ENCODE measurements at places on chromosomes 7 and 10.
A peak's percentile ranks its signal among the peaks of the same experiment; 100 is the strongest.

DNA sequence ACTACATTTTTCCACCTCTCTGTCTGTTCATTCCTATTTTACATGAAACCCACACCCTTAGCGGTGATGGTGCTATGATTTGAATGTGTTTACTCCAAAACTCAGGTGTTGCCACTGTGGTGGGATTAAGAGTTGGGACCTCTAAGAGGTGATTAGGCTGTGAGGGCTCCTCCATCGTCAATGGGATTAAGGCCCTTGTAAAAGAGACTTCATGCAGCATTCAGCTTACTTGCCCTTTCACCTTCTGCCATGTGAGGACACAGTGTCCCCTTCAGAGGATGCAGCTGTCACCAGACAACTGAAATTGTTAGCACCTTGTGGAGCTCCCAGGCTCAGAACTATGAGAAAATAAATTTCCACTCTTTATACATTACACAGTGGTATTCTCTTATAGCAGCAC, 182.2 kb downstream of the NOC3L start:
- no peak for DNase-seq

DNA sequence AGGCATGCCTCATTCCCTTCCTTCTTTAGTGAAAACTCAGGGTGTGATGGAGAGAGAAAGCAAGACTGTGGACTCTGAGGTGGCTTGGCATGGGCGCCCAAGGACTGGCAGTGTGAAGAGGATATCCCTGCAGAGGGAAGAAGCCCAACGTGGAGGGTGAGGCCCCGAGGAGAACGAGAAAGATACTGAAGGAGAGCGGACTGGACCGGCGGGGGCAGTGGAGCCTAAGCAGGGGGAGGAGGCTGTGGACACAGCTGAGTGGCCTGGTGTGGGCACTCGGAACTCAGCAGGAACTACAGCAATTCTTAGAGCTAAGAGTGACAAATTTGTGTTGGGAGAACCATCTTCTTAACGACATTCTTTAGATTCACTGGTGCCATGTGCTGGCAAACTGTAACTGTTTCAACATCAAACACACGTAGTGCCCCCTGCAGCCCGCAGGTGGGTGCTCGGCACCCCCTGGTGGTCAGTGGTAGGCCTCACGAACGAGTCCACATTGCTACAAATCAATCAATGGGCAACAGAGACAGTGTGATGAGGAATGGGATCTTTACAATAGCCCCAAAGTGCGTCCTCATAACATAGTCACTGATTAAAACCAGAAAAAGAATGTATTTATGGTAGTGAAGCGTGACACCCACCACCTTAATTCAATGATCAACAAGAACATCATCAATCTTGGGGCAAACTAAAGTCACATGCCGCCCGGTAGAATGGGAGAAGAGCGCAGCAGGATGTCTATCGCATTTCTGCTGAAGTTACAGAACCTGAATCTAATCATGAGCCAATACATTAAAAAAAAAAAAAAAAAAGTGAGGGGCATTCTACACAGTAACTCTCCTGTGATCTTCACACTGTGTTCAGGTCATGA, 2.0 kb upstream of the SFTPA1 start:
- DNase-seq = peak; percentile 59

DNA sequence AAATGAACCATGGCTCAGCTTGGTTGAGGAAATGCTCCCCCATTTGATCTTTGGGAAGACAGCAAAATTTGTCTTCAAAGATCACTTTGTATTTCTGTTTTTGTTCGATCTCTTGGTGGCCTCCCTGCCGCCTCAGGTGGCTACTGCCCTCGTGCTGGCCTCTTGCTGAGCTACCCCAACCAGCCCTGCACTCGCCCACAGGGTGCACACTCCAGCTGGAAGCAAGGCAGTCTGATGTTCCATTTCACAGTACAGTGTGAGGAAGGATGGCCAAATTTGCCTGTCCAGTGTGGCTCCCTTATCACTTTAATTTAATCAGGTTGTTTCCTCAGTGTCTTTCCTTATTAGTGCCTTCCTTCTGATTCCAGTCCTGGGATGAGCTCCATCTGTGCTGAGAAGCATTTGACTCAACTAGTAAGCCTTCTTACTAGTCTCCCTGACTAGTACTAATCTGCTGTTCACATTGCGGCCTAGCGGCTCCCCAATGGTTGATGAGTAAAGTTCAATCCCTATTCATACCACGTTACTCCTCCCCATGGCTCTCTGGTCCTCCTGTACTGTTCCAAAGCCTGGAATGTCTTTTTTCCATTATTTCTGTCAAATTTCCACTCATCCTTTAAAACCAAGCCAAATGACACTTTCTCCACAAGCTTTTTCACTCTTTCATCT, 8.2 kb downstream of the MYOF start:
- no peak for DNase-seq

- DNase-seq = no peak
These were observed 3.9 kb upstream of the ITGB1 start for GRCh38 chr10:32961895-32962369.

DNA sequence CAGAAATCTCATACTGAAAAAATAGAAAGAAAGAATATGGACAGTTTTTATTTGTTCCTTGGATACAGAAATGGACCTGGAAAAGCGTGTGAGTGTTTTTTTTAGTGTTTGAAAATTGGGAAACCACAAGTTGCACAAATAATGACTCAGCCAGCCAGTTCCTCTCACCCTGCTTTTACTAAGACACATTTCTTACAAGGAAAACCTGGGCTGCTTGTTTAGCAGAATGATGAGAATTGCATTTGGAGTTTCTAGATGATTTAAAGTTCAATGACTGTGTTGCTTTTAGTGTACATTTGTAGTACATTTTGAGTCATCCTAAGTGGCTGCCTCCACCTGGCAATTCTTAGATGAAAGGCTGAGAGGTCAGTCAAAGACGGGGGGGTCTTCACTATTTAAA, 218.7 kb downstream of the ABCA13 start:
- no peak for DNase-seq

DNA sequence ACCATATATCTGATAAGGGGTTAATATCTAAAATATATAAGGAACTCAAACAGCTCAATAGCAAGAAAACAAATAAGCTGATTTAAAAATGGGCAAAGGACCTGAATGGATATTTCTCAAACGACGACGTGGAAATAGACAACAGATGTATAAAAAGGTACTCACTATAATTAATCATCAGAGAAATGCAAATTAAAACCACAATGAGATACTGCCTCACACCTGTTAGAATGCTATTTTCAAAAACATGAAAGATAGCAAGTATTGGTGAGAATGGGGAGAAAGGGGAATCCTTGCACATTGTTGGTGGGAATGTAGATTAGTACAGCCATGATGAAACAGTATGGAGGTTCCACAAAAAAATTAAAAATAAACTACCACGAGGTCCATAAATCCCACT, 163.2 kb downstream of the DKK1 start:
- no peak for DNase-seq

GRCh38 chr10:77214799-77215198, 422.8 kb downstream of the KCNMA1 start:
- no peak for DNase-seq

DNA sequence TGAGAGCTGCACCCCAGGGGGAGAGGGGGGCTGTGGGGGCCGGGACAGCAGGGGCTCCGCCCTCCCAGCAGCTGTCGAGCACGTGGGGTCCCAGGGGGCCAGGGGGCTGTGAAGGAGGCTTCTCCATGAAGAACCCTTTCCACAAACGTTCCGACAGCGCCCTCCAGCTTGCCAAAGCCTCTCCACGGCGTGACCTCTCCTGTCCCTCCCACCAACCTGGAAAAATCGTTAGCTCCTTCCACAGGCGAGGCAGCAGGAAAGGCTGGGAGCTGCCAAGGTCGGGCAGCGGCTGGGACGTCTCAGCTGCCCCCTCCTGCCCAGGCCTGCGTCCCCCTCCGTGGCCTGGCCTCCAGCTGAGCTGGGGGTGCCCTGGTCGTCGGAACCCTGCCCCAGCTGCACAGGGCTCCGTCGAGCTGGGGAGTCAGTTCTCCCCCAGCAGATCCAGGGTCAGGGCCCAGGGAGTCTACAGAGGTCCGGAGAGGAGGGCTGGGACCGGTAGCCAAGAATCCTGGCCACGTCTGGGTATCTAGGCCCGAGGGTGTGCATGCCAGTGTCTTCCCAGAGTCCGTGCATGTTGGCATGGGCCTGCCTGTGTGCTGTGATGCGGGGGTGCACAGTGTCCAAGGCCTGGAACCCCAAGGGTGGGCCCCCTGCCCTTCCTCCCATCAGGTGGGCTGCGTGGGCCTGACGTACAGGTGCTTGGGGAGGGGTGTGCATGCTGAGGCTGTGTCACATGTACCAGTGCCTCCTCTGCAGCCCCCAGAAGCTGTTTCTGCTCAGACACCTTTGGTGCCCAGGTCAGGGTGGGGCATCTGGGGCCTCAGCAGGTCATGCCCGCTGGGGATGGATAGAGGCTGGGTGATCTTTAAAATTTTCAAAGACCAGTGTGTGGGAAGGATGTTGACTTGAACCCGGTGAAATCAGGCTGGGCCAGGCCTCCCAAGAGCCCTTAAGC, 66.5 kb downstream of the UNCX start:
- no peak for DNase-seq

DNA sequence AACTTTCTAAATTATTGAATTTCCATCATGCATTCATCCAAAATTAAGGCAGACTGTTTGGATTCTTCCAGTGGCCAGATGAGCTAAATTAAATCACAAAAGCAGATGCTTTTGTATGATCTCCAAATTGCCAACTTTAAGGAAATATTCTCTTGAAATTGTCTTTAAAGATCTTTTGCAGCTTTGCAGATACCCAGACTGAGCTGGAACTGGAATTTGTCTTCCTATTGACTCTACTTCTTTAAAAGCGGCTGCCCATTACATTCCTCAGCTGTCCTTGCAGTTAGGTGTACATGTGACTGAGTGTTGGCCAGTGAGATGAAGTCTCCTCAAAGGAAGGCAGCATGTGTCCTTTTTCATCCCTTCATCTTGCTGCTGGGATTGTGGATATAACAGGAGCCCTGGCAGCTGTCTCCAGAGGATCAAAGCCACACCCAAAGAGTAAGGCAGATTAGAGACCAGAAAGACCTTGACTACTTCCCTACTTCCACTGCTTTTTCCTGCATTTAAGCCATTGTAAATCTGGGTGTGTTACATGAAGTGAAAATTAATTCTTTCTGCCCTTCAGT, 8.2 kb upstream of the CFAP69 start:
- no peak for DNase-seq

- DNase-seq = no peak
These were observed 3.0 kb downstream of the PTPRE start for GRCh38 chr10:127909716-127910463.

DNA sequence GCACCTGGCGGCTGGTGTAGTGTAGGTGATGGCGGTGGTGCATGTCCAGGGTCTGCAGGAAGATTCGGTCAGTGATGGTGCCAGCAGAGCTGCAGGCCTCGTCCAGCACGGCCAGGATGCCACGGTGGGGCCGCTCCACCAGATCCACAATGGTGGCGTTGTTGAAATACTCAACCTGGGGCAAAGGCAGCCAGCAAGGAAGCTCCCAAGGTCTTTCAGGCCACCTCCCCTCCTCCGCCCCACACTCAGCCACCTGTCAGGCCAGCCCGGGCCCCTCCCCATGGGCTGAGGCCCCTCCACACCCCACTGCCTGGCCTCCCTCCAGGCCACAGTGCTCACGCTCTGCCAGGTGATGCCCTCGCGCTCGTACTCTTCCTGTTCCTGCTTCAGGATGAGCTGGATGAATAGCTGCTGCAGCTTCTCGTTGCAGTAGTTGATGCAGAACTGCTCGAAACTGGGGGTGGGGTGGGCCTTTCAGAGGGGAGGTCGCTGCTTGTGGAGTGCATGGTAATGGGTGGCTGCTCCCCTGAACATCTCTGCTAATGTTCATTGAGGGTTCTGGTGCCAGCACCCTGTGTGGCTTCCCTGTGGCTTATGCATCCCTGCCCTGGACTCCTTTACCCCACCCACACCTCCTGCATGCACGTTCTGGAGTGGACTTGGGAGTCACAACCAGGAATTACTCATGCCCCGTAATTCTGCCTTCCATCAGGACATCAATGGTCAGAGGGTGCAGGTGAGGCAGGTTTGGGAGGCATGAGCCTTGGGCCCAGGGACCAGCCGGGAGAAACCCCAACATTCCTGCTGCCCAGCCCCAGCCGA, 8.9 kb downstream of the MYO1G start:
- no peak for DNase-seq

DNA sequence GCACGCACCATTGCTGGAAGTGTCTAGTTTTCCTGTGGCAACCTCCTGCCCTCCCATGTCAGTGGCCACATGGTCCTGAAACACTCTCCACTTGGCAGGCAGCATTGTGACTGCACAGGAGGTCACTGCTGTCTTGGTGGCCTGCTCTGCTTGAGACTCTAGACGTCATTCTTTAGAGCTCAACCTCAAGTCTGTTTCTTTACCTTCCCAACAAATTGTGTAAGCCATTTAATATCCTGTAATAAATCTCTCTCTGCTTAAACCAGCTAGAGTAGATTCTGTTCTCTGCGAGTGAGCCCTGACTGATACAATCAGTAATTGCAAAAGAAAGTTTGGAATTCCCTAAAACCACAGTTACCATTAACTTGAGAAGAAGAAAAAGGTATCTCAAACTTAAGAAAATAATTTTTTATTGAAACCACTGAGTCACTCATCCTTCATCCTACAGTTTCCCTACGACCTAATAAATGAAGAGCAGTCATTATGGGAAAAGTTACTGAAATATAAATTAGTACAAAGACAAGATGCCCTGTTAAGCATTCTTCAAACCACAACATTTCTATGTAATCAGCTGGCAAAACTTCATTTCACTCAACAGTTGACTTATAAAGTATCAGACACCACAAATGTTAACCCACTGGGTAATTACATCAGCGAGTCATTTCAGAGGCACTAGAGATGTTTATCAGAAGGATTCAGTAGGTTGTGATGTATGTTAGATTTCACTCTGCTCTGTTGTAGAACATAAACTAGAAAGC, 18.0 kb downstream of the SLC25A13 start:
- no peak for DNase-seq

- no peak for DNase-seq
These were observed 259.1 kb downstream of the PTPRN2 start for GRCh38 chr7:158328376-158329013.

DNA sequence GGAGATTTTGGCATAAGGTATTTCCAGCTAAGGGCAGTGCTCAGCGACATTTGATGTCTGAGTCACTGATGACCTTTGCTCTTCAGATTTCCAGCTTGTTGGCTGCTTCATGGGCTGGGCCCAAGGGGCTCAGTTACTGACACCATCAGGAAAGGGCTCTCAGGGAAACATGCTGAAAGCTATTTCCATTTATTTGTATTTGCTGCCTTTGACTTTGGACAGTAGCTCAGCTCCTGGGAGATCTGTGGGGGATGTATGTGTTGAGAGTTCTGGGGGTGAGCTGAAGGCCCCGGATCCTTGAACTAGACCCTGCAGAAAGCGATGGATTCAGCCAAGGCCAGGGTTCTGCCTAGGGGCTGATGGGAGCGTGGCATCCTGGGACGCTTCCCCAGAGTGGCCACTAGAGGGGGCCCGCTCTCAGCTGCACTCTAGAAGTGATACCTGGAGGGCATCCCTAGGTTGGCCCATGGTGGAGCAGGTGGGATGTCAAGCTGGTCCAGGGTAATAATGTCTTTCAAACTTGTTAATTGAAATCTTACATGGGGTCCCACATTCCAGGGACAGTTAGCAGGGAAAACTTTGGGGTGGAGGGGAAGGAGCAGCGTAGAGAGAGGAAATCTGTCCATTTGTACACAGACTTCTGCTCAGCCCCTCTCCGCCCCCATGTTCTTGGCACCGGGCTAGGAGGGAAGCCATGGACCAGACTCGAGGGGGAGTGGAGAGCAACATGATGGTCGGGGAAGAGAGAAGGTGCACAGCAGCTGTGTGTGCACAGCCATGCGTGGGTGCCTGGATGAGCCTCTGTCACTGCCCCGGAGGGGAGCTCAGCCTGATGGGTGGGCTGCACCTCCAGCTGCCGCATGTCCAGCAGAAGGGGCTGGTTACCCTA, 3.0 kb upstream of the BTBD16 start:
- peak; percentile 53 for DNase-seq
